ENCODE measurements at places on chromosomes 3 and 15.

- no peak for DNase-seq
Observed at GRCh38 chr3:188827576-188827975, 344.2 kb upstream of the TPRG1 start.

DNA sequence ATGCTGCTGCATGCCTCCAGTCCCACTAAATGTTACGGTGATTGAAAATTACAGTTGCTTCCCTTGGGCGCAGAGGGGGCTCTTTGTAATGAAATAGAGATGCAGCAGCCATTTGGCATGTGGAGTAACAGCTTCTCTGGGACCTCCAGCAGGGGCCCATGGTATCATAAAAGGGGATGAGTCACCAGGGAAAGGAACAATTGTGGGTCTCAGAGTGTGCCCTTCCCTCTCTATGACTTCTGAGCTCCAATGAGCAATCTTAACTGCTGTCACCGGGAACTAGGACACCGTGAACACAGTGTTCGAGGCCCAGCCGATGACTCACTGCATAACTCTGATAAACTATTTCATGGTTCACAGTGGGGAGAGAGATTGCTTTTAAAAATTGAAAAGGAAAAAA lies 164.8 kb upstream of the NUDT16 start:
- no peak for DNase-seq

- DNase-seq = no peak
Observed at GRCh38 chr3:30260762-30261161, 345.6 kb upstream of the TGFBR2 start.

- no peak for DNase-seq
Observed at GRCh38 chr15:33293713-33294334, 16.9 kb upstream of the RYR3 start.

Measured in forelimb muscle (tissue), 1 donor.